Ammon's horn (tissue), 1 donor: ENCODE measurements at places on chromosomes 16 and 17.

DNA sequence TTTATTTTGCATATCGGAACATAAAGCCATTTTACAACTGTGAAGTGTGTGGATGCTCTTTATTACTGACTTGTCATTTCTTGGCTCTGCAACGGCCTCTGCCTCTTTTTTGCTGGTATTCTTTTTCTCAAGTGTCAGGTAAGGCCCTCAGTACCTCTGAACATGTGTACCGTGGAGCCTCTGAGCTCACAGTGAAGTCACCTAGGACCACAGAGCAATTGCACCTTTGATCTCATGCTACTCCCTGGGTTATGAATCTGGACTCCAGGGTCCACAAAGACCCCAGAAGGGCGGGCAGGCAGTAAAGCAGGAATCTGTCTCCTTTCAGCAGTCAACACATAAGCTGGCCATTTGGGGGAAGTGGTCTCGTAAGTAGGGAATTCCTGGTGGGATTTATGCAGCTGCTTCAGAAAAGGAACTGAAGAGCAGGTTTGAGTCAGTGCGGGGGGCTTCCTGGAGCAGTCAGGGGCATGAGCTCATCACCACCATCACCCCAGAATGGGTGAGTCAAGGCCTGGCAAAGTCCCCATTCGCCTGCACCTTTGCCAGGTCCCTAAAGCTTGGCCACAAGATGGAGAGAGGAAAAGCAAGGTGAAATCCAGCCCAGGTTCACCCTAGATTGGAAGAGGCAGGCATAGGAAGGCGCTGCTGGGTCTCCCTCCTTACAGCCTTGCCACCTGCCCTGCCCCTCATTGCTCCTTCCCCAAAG lies 33.0 kb downstream of the TBX4 start:
- DNase-seq, result no peak

DNA sequence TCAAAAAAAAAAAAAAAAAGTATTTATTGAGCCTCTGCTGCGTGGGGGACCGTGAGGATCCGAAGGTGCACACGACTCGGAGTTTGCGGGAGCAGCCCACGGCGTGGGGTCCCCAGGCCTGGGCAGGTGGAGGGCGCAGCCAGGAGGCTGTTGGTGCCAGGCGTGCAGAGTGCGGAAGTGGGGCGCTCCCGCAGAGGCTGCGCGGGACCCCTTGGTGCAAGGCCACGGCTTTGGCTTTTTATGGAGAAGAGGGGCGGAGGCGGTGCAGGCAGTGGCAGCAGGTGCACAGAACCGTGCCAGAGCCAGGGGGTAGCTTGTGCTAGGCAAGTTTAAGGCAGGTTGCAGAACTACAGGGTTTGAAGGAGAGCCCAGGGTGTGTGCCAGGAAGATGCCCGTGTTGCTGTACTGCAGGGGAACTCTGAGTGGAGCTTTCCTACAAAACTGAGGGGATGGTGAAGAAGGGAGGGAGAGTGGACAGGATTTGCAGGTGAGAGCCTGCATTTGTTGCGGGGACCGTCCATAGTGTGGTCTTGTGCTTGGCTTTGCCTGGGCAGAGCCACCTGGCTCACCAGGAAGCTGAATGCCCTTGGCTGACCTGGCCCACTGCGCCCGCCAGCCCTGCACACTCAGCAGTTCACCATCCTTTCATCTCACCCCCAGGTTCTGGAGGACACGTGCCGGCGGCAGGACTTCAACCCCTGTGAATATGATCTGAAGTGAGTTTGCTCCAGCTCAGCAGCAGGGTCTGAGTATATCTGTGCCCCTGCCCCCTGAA lies 1.3 kb downstream of the ASPSCR1 start:
- DNase-seq, result no peak

DNA sequence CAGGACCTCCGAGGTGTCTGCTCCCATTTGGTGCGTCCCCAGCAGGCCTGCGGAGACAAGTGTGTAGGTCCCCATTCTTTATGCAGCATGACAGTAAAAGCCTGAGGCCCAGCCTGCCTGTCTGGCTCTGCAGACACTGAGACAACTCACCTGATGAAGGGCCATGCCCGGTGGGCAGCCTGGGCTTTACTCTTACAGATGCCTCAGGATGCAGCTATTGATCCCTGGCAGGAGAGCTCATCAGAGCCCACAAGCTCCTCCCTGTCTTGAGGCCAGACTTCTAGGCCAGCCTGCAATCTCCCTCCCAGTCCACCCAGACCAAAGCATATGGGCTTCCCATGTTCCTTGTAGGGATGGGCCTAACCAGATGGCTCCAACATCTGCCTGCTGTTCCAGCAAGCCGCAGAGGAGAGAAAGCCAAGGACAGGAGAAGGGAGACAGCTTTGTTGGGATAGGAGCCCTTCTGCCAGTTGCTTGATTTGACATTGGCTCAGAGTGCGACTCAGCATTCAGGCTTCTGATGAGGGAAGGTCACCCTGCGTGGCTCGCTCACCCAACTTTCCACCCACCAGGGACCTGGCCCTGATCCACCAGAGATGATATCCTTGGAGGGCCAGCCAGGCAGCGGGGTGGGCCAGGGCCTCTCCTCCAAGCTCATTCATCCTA lies 87.5 kb downstream of the SOCS1 start:
- no peak for DNase-seq

DNA sequence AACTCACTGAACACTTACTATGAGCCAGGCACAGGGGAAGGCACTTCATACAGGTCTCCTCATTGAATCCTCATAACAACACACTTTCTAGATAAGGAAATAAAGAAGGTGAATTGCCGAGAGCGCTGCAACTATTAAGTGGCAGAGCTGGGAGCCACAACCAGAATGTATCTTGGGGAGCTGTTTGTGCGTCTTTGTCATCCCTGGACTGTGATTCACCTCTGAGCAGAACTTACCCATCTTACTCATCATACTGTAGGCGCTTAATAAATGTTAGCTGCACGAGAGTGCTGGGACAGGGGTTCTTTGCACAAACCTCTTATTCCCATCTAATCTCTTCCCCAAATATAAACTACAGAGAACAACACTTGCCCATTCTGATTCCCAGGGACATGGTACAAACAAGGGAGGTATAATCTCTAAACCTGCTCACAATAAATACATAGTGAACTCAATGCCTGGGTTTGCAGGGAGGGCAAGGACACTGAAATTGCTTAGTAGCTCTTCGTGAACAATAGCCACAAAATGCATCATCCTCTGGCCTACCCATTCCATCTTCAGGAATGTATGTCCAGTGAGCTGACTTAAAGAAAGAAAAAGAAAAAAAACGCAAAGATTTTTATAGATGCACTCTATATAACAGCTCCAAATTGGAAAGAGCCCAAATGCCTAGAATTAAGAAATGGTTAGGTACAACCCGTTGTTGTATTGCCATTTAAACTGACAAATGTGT lies 43.0 kb downstream of the MYO18A start:
- no peak for DNase-seq

- no peak for DNase-seq
These were observed 7.3 kb downstream of the SLC5A10 start for GRCh38 chr17:18959071-18959844.

- no peak for DNase-seq
These were observed 721 bp upstream of the PCGF2 start for GRCh38 chr17:38748892-38749222.

GRCh38 chr16:15639061-15639568 lies 3.8 kb downstream of the MARF1 start:
- no peak for DNase-seq

- DNase-seq, result peak; percentile 89
These were observed 922 bp upstream of the SLC2A4 start for GRCh38 chr17:7280519-7281073.

- no peak for DNase-seq
These were observed 6.7 kb downstream of the ABCC3 start for GRCh38 chr17:50641357-50641756.

DNA sequence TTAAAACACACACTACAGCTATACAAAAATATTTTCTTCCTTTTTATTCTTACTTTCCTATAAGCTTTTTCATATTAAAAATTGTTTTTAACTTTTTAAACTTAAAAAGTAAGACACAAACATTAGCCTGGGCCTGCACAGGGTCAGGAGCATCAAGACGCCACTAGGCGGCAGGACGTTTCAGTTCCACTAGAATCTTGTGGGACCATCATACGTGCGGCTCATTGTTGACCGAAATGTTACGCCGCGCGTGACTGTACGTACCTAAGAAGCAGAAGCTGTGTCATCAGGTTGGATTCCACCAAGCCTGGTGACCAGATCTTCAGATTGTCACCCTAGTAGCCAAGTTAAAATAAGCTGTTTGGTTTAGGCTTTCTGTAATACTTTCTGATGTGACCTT lies 47.1 kb downstream of the USP10 start:
- no peak for DNase-seq

- no peak for DNase-seq
These were observed 213.2 kb upstream of the NLRP1 start for GRCh38 chr17:5797447-5798050.
